ENCODE measurements at places on chromosomes 12 and 14. TPM values are rescaled to one million over a fixed set of nuclear protein-coding genes. Genes with fewer than 3 reads are reported as not detected.

The ACRBP gene
- total RNA-seq: 5.1 TPM

The CLEC6A gene
- total RNA-seq: not detected

DNA sequence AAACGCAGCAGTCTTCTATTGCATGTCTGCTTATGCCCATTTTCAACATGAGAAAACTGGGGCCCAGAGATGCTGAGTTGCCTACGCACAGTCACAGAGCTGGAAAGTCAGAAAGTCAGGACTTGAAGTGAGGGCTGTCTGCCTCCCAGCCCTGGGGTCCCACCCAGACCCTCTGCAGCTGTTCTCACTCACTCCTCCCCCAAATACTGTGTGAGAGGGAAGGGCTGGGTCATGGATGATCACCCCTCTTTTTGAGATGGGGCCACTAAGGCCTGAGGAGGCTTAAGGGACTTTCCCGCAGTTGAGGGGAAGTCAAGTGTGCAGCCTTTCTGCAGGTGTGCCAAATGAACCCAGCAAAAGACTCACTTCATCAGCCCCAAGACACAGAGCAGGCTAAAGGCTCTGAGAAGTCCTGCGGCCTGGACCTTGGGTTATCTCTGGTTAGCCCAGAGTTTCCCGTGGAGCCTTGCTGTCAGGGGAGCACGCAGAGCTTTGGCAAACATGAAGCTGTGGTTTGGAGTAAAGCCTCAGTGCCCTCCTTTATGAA is 18.7 kb downstream of the DTX1 start:
- no peak for DNase-seq

DNA sequence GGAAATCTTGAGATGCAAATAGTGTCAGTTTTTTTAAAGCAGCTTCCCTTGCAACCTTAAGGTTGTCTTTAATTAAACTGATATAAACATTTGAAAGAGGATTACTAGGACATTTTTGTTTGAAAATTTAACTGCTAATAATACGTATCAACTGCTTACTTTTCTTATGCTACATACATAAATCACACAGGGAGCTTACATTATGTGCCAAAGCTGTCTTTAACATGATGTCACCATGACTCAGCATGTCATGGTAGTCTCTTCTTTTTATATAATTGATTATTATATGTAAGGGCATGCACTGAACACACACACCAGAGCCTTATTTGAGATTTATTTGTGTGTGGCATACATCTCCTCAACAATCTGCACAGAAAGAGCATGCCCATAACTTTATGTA is 63.0 kb upstream of the PTHLH start:
- no peak for DNase-seq

DNA sequence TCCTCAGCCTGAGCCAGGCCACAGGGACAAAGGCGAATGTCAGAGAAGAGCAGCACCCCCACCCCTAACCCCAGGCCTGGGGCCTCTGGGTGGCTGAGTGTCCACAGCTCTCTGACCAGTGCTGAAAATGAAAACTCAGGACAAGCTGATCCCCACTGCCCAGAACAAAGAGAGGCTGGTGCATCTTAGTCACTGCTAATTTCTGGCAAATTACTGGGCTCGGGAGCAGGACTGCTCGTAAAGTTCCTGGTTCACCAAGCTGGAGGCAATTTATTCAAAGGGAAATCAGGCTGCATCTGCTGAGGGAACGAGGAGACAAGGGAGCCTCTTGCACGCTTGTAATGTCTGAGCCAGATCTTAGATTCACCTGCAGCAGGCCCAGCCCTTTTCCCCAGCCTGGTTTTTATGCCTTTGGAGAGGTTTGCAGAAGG is 43.2 kb downstream of the CALM1 start:
- DNase-seq: no peak

DNA sequence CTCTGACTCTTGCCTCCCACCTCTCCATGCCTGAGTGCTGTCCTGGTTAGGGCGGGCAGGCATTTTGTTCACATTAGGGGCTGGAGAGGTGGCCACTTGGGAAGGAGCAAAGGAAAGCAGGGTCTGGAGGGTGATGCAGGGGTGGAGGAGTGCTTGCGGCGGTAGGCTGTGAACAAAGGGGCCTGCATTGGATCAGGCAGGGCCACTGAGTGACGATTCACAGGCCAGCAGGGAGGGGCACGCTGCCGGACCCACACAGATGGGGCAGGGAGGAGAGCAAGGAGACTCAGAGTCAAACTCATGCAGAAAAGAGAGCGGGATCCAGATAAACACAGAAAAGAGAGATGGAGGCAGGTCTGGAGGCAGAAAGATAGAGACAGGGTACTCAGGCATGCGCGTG is 58.4 kb upstream of the TBX3 start:
- DNase-seq: no peak

DNA sequence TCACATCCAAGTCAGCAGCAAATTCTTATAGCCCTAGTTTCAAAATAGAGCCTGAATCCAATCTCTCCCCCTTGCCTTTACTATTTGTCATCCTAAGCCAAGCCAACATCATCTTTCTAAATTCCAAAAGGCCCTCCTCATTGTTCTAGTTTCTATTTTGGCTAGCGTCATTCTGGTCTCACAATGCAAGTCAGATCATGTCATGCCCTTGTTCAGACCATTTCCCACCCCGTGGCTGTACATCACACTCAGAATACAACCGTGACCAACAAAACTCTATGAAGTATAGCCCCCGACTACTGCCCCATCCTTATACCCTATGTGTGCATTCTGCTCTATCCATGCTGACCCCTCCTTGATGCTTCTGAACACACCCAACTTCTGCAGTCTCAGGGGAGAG is 12.3 kb upstream of the GNG2 start:
- no peak for DNase-seq

- no peak for DNase-seq
Observed at GRCh38 chr14:104222396-104223036, 84.1 kb downstream of the KIF26A start.

The RIN3 gene
- 54.2 TPM for total RNA-seq

GRCh38 chr14:20631023-20631879 is 10.2 kb downstream of the OR6S1 start:
- DNase-seq: no peak

- DNase-seq: no peak
Observed at GRCh38 chr12:777550-778047, 25.2 kb downstream of the WNK1 start.

The ADAM21 gene
- 0.14 TPM for total RNA-seq

The FAM181A gene
- total RNA-seq: not detected

GRCh38 chr12:6076346-6076745 is 48.1 kb downstream of the VWF start:
- DNase-seq: no peak

DNA sequence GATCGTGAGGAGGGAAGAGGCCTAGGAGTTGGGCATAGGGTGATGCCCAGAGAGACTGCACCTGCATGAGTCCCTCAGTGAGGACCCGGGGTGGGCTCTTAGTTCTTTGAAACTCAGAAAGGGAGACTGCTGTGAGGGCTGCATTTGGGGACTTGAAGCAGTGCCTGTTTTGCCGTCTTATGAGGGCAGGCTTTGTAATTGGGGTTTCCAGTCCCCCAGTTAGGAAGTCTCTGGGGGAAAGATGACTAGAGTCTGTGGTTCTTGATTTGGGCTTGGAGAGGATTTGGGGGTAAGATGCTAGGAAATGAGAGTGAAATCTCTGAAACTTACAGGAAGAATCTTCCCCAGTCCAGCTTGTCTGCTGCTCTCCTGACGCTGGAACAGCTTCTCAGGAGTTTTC is 99.6 kb downstream of the ARF6 start:
- DNase-seq: no peak

DNA sequence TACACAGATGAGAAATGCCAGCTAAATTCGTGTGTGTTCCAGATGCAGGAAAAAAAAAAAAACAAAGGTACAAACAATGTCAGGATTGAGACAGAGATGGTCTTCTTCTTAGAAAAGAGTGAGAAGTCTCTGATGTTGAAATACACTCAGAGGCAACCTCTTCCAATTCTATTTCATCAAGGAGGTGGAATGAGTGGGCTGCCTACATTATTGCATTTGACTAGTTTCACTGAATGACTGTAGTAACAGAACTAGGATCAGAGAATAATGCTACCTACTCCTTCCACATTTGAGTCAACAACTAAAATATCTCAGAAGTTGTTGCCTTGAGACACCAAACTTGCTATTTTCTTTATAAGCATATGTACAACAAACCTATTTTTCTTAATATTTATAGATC is 1332.2 kb upstream of the FLRT2 start:
- DNase-seq: no peak

The NOXRED1 gene
- 0.92 TPM for total RNA-seq

GRCh38 chr12:105910030-105910429 is 228.7 kb downstream of the NUAK1 start:
- no peak for DNase-seq

The CLEC4C gene
- total RNA-seq: not detected

- no peak for DNase-seq
Observed at GRCh38 chr12:118061873-118062843, 1.2 kb upstream of the WSB2 start.

DNA sequence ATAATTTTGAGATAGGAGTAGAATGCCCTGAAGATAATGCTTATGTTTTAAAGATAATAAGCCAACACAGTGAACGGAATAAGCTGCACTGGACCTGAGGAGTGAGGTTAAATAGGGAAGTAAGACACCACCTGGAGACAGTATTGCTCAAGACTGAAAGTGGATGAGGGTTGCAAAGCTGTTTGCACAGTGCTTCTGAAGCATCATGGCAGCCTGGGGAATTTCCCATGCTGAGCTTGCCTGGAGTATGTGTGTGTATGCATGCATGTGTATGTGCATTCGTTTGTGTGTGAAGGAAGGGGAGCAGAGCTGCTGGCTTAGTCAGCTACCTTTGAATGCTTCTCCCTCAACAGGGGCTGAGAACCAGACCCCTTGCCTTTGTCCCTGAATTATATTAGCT is 35.8 kb downstream of the BHLHE41 start:
- DNase-seq: no peak

DNA sequence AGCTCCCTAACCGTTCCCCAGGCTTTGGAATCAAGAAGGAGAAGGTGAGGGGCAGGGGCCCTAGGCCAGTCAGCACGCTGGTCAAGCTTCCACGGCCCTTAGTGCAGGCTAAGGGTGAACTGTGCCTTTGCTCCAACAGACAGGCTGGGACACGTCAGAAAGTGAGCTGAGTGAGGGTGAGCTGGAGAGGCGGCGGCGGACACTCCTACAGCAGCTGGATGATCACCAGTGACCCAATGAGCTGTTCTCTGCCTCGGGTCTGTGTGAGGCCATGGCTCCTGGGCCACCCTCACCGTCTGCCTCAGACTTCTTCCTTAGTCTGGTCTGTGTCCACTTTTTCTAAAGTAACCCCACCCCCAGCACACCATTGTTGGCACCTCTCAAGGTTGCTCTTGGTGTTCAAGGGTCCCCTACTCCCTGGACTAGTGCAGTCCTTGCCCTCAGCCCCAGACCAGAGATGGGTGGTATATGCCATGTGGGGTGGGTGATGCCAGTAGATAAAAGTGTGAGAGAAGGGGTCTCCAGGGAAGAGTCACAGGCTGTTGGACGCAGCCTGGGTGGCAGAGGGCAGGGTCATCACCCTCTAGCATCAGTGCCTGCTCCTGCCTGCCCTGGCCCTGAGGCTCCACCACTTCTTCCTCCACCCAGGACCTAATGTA is 20.7 kb downstream of the PRPF40B start:
- DNase-seq: no peak

The RNF41 gene
- 76.5 TPM for total RNA-seq

DNA sequence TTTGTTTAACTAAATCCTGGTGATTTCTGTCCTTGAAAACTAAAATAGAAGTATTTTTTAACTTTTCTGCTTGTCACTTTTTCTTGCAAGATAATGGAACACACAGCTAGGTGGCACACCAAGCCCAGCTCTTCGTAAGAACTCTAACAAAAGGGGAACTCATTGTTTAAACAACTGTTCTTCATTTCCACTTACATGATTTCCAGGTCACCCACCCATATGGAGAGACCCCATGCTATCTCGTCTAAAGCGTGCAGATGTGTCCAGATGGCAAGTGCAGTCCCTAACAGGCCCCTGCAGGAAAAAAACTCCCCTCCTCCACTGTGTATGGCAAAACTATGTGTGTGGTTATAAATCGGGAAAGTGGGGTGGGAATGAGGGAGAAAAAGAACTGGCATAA is 43.3 kb upstream of the NT5DC3 start:
- DNase-seq: no peak

GRCh38 chr14:84036840-84037239 is 1493.1 kb upstream of the FLRT2 start:
- DNase-seq: no peak

GRCh38 chr14:89779707-89780106 is 174.8 kb downstream of the EFCAB11 start:
- DNase-seq: no peak

The CD163 gene
- 341 TPM for total RNA-seq

GRCh38 chr14:88961214-88961613 is 136.8 kb downstream of the TTC8 start:
- no peak for DNase-seq

The PTPRO gene
- total RNA-seq: 19.5 TPM

The MANSC4 gene
- not detected for total RNA-seq

The ARHGEF40 gene
- total RNA-seq: 61.7 TPM

DNA sequence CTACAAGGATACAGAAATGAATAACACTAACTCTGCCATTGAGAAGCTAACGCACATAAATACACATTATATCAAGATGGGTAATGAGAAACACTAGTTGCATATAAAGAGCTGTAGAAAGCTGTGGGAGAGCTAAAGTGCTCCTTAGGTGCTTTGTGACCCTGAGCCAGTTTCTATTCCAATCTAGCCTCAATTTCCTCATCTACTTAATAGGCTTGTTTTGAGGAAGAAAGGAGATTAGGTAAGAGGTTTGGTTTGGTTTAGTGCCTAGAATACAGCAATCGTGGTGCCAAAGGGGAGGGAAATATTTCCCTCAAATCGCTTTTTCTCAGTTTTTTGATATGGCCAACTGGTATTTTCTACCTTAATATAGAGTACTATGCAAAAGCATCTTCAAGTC is 994 bp downstream of the SRP54 start:
- DNase-seq: no peak

- no peak for DNase-seq
Observed at GRCh38 chr14:80315681-80316080, 104.4 kb upstream of the DIO2 start.

The MGP gene
- 6,234 TPM for total RNA-seq

The GZMB gene
- total RNA-seq: not detected

DNA sequence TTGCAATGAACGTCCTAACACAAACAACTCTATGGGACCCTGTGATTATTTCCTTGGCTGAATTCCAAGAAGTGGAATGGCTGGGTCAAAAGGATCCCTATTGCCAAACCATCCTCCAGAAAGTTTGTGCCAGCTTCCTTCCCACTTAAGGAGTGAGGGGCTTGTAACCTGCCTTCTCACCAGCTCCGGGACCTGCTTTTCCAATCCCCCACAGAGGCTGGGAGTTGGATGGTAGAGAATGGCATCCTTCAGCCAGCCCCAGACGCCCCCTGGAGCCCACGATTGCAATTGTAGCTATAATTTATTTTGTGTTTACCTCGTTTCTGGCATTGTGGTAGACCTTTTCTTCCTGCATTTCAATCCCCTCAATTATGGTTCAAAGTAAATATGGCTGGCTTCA is 9.7 kb upstream of the ZDHHC22 start:
- DNase-seq: no peak

Data from thoracic aorta (tissue), 2 donors.